Frontal cortex (tissue), 4 donors: ENCODE measurements at places on chromosomes 1 and 21. TPM values are rescaled to one million over a fixed set of nuclear protein-coding genes. Genes with fewer than 3 reads are reported as not detected.

DNA sequence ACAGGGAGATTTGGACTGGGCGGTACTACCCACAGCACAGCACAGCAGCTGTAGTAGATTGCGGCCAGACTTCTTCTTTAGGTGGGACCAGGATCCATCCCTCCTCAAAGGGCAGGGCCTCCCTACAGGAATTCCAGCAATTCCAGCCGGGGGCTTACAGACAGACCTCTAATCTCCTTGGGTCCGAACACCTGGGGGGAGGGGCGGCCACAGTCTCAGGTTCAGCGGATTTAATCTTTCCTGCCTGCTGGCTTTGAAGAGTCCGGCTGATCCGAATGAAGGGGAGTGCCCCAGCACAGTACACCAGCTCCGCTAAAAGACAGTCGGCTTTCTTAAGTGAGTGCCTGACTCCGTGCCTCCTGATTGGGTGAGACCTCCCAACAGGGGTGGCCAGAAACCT lies 1708.5 kb downstream of the BRINP3 start:
- DNase-seq = no peak

DNA sequence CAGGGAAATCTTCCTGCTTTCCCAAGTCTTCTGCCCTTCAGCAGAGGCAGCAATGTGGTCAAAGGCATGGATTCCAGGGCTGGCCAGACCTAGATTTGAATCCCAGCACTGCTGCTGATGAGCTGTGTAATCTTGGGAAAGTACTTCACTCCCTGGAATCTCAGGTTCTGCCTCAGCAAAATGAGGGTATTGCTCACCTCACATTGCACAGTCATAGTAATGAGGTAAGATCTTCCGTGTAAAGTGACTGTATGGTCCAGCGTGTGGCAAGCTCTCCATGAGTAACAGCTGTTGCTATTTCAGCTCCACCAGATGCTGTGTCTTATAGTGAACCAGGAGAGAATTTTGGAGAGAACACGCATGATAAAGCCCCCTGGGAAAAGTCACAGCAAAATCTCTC lies 56.1 kb upstream of the F3 start:
- DNase-seq = no peak

Gene PRKAA2
- total RNA-seq = 44.4 TPM

DNA sequence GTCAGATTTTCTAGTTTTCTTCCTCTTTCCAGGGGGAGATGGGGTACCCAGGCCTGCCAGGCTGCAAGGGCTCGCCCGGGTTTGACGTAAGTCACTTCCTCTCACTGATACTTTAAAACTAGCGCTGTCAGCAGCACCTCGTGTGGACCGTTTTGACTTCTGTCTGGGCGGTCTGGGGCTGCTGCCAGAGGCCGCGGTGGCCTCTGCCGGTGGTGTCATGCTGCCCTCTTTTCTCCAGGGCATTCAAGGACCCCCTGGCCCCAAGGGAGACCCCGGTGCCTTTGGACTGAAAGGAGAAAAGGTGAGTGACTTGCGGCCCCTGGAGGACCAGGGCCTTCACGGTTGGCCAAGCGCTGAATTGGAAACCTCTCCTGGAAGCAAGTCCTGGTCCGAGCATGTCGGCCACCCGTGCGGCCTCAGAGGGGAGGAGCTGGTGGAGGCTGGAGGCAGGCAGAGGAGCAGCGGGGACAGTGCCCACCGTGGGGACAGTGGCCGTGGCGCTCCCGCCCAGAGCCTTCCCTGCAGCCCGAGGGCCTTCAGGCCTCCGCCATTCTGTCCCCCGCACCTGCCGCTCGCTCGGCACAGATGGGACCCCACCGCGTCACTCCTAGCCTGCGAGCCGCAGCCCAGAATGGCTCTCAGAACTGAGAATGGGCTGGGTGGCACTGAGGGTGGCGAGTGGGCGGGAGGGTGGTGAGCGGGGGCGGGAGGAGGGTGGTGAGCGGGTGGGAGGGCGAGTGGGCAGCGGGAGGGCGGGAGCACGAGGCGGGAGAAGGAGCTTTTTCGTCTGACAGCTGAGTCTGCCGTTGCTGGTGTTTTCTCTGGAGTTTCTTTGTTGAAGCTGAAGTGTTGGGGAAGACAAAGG lies 9.4 kb downstream of the COL6A1 start:
- no peak for DNase-seq

- DNase-seq = no peak
These were observed 23.8 kb upstream of the COL18A1 start for GRCh38 chr21:45381036-45381787.

- DNase-seq = no peak
These were observed 20.3 kb downstream of the RIMS3 start for GRCh38 chr1:40645118-40645680.
